Stimulated activated CD4-positive, alpha-beta T cell treated with anti-CD3 and anti-CD28 coated beads, Interleukin-12 subunit alpha, Interleukin-12 subunit beta, amount 100 ng/mL, for 48 hours (primary cell): ENCODE measurements at places on chromosomes 13 and 19.
A peak's percentile ranks its signal among the peaks of the same experiment; 100 is the strongest.

- DNase-seq, result no peak
Observed at GRCh38 chr13:25973085-25973484, 78.7 kb downstream of the SHISA2 start.

GRCh38 chr19:33426621-33427361 lies 53.3 kb downstream of the CEBPG start:
- no peak for DNase-seq

- peak; percentile 14 for DNase-seq
Observed at GRCh38 chr19:19214892-19215291, 3.1 kb downstream of the NCAN start.

DNA sequence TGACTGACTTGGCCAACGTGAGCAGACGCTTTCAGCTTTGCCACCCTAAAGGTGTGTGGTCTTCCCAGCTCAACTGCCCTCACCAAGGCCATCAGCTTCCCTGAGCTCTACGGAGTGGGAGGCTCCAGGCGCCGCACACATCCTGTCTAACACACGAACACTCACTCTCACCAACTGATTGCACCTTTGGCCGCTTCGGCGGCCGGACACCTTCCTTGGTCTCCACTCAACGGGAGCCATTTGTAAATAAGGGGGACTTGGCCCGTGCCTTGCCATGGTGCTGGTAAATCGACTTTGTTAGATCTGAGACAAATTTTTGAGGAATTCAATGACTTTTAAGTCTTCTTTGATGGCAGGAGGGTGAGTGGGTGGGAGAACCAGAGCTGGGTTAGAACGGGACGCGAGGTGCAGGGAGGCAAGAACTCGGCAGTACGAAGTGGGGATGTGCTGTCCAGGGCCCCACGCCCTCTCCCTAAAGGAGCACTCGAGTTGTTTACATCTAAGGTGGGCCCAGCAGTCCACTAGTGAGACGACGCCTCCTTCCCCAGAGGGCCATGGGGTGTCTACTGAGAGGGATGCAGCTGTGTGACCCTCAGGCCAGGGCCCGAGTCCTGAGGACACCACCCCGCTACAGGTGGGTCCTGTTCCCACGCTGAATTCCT lies 4.4 kb downstream of the C13orf46 start:
- DNase-seq, result no peak

DNA sequence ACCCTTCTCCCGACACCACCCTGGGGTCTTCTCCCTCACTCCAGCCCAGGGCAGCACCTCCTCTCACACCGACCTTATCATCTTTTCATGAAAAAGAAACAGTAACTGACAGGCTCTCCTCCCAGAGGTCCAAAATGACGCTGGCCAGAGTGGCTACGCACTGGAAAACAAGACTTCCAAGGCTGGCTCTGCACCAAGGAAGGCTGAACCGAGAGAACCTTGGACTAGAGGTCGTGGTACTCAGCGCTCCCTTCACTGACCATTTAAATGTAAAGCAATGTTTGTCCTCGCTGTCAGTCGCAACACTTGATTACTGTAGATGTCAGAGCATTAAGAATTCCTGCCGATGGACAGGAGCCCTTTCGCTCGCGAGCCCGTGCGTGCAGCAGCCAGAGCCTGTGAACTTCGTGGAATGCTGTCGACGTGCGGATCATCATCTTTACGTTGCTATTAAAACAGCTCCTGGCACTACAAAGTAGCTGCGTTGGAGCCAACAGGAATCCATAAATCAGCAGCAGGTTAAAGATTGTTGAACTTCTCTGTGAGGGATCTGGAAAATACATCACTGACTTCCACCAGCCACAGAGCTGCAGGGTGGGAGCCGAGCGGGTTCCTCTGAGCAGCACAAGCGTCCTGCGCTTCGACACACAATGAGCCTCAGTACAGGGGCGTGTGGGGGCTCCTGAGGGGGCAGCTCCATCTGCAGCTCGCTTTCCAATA lies 125.5 kb upstream of the MCF2L start:
- no peak for DNase-seq

DNA sequence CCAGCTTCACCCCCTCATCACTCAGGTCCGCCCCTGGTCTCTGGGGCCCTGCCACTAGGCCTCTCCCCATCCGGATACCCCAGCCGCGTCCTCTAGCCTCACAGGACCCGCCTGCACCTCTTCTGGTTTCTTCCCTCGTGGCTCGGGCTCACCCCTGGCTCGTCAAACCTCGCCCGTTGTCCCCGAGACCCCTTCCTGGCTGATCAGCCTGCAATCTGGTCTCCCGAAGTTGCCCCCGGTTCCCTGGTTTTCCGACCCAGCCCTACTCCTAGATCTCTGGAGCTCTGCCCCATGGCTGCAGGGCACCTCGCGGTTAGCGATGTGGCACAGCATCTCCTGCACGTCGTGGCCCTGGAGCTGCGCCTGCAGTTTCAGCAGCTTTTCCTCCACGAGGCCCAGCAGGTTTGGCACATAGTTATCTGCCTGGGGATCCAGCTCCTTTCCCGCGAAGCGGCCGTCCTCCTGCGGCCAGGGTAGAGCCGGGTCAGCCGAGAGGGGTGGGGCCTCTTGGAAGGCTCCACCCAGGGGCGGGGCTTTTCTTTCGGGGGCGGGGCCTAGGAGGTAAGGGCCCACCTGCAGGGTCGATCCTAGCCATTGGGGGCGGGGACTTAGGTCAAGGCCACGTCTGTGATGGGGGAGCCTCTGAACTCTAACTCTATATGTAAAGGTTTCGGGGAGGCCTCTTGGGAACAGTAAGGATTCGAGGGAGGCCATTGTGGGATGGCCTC lies 2.4 kb upstream of the RGL3 start:
- DNase-seq, result peak; percentile 22

GRCh38 chr13:65937251-65937650 lies 1292.9 kb downstream of the PCDH9 start:
- DNase-seq, result no peak

DNA sequence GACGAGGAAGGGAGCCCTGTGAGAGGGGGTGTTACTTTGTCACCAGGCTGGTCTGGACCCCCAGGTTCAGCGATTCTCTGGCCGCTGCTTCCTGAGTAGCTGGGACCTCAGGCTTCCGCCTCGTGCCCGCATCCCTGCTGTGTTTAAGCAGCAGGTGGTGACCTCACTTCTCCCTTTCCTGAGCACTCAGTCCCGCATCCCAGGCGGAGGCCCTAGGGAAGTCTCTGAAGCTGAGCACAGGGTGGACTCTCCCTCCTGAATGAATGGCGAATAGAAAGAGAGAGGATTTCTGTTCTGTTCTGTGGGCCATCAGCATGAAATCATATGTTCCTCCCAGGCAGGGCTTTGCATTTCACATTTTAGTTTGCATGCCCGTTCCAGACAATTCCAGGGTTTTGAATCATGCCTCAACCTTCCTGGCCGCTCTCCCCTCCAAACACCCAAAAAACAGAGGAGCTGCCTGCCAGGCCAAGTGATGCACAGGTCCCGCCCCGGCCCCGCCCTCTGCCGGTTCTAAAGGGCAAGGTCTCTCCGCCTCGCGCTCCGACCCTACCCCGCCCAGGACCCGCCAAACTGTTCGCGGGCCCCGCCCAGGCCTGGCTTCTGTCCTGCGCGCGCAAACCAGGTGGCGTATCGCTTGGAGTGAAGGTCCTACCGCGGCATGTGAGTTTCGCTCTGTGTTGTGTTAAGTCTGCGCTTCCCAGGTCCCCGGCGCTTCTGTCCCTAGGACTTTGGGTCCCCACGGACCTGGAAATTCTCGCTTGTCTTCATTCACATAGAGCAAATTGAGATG lies 35.1 kb upstream of the ZNF808 start:
- DNase-seq, result no peak

DNA sequence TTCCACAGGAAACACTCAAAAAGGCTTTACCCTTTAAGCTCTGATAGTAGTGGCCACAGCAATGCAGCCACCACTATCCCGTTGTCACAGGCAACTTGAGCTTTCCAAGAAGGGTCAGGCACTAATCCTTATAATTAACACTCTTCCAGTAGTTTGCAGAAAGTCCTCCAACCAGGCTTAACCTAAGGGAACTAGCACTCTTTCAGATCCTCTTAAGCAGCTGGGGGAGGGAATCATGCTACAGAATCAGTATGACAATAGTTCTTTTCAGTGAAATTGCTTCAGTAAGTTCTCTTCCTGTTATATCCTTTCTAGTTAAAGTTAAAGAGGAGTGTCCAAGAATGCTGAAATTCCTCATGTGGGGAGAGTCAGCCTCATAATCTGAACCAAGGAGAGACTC lies 82.2 kb downstream of the TNFSF11 start:
- DNase-seq, result no peak

DNA sequence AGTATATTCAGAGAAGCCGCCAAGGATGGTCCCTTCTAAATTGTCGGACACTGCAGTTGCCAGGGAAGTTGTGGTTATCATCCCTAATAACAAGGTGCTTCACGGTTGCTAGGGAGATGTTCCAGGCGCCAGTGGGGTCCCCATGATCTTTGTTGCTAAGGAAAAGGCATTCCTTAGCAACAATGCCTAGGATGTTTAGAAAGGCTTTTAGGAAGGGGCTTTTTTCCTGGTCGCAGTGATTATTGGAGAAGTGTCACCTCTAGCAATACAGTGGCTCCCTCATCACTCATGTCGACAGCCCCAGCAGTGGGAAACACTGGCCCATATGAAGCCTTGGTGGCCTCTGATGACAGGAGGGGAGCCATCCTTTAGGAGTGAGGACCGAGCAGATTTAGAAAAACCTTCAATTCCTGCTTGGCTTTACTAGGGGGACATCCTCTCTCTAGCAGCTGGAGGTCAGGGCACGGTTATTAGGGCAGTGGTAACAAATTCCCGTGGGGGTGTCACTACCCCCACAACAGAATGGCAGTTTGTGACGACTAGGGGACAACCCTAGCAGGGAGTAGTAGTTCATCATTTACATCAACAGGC lies 6.4 kb upstream of the TMC4 start:
- no peak for DNase-seq

GRCh38 chr13:110561344-110562035 lies at the start of gene RAB20:
TSS of gene RAB20 (minus strand) at chr13:110561722. CDS start at chr13:110561519, 203 bp downstream.
- no peak for DNase-seq

- no peak for DNase-seq
Observed at GRCh38 chr19:18501832-18502231, 20.0 kb downstream of the ELL start.

GRCh38 chr13:76808927-76809326 lies 77.3 kb downstream of the KCTD12 start:
- DNase-seq, result no peak

DNA sequence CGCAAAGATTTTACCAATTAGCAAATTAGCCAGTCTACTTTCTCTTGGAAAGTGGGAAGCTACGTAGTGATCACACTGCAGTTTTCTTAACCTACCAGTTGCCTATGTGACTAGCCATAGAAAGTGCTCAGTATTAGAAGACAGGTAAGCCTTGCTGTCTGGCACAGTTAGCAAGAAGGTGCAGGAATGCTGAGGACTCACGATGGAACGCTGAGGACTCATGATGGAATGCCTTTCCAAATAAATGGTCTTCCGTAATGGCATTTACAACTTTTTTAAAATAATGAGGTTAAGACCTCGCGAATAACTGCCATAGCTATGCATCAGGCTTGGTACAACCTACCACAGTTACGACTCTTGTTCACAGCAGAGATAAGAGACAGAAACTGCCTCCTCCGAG lies 1645.6 kb upstream of the MIR17HG start:
- DNase-seq, result no peak

- no peak for DNase-seq
Observed at GRCh38 chr13:58994777-58995176, 1169.0 kb downstream of the DIAPH3 start.

DNA sequence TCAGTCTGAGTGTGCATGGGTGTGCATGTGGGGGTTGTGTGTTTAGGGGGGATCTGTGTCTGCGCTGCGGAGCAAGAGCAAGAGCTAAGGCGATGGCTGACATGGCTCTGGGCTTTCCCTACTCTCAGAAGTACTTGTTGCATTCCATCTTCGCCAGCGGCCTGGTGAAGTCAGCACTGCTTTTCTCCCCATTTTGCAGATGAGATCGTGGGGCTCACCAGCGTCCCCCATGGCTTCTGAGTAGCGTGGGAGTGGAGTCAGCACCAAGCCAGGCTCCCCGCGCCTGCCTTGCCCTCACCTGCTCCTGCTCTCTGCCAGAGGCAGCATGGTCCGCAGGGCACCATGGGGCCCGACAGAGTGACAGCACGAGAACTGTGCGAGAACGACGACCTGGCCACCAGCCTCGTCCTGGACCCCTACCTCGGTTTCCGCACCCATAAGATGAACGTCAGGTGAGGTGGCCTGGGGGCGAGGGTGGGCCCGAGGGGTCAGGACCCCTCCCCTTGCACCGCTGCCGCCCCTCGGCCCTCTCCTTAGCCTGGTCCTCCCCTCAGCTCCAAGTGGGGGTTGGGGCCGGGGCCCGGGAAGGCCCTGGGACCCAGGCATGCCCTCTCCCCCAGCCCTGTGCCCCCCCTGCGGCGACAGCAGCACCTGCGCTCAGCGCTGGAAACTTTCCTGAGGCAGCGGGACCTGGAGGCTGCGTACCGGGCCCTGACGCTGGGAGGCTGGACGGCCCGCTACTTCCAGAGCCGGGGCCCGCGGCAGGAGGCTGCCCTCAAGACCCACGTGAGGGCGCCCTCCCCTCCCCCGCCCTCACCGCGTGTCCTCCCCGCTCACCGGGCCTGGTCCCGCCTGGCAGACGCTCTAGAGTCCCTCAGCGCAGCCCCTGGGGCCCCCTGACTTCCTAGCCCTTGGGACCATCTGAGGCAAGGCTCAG lies 2.2 kb downstream of the KMT5C start:
- DNase-seq, result no peak

GRCh38 chr13:112179995-112180394 lies 113.0 kb downstream of the SOX1 start:
- DNase-seq, result no peak

GRCh38 chr19:14375582-14376291 lies 5.5 kb upstream of the ADGRE5 start:
- no peak for DNase-seq

- no peak for DNase-seq
Observed at GRCh38 chr13:91216928-91217700, 130.4 kb upstream of the MIR17HG start.

DNA sequence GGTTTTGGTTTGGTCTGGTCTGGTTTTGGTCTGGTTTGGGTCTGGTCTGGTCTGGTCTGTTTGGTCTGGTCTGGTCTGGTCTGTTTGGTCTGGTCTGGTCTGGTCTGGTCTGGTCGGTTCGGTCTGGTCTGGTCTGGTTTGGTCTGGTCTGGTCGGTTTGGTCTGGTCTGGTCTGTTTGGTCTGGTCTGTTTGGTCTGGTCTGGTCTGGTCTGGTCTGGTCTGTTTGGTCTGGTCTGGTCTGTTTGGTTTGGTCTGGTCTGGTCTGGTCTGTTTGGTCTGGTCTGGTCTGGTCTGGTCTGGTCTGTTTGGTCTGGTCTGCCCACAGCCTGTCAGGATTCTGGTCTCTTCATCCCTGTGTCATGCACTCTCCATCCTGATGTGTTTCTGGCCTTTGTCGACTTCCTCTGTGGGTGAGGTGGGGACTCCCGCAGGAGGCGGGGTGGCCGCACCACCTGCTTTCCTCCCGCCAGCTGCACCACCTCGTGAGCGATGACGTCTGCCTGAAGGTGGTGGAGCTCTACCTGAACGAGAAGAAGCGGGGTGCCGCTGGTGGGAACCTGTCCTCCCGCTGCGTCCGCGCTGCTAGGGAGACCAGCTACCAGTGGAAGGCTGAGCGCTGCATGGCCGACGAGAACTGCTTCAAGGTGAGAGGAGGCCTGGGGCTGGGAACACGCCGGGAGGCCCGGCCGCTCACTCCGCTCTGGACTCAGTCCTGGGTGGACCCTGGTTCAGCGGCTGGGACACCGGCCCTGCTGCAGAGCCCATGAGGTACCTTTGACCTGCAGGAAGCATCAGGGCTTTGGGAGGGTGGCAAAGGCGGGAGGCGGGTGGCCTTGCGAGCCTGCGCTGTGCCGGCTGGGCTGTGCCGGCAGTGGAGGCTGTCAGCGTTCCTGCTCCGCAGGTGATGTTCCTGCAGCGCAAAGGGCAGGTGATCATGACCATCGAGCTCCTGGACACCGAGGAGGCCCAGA lies 12.9 kb upstream of the F2RL3 start:
- DNase-seq, result no peak

GRCh38 chr19:18013210-18014111 lies 5.5 kb downstream of the ARRDC2 start:
- DNase-seq, result no peak
